ENCODE measurements at places on chromosomes 16 and 17.
A peak's percentile ranks its signal among the peaks of the same experiment; 100 is the strongest.

DNA sequence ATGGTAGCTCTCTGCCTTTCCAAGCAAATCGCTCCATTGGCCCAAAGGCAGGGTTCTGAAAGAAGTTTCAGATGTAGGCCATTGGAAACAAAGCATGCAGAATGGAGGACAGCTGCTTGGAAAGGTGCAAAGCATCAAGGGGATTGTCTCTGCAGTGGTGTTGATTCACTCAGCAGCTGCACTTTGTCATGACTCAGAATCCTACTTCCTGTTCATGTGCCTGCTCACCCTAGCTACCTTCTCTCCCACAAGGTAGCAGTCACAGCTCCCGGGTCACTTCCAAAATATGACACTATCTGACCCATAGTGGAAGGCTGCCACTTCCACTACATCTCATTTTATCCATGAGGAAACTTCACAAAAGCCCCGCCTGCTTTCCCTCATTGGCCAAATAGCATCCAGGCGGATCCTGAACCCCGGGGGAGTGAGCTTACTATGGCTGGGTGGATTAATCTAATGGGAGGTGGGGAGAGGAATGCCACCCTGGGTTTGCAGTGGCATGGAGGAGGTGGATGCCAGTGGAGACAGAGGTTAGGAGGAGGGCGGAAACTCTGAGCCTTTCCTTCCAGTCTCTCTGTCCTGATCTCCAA is 74.7 kb upstream of the NKD1 start:
- no peak for DNase-seq

GRCh38 chr17:8884336-8884990 is 17.0 kb upstream of the PIK3R6 start:
- DNase-seq, result no peak

DNA sequence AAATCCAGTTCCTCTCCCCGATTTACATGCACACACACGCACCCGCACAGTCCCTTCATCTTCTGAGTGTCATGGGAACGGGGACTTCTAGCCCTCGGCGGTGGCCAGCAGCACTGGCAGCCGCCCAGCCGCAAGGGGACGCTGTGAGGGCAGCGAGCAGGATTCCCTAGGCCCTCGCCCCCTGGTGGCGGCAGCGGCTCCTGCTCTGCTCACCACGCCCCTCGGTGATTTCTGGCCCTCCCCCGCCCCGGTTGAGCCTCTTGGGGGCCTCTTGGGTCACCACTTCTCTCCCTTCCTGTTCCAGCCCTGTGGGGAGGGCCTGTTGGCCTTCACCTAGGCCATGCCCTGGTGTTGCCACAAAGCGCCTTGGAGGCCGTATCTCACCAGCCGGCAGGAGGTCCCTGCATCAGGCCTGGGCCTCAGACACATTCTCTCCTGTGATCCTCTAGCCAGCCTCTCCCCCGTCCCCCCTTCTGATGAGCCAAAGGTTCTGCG is 75.2 kb upstream of the KSR1 start:
- DNase-seq, result peak; percentile 74

DNA sequence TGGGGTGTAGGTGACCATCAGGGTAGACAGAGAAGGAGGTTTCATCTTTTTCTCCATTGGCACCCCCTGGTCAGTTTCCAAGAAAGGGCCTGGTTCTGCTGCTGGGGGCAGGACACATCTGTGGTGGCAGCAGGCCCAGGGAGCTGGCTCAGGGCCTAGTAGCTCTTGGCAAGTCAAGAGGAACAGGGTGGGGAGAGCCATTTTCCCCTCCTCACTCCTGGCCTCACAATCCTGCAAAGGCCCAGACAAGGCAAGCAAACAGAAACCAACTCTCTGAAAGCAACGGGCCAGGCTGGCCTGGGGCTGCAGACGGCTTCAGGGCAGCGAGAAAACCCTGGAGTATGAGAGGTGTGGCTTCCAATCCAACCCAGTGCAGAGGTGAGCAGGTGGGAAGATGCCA is 192.9 kb upstream of the DYNLRB2 start:
- no peak for DNase-seq

DNA sequence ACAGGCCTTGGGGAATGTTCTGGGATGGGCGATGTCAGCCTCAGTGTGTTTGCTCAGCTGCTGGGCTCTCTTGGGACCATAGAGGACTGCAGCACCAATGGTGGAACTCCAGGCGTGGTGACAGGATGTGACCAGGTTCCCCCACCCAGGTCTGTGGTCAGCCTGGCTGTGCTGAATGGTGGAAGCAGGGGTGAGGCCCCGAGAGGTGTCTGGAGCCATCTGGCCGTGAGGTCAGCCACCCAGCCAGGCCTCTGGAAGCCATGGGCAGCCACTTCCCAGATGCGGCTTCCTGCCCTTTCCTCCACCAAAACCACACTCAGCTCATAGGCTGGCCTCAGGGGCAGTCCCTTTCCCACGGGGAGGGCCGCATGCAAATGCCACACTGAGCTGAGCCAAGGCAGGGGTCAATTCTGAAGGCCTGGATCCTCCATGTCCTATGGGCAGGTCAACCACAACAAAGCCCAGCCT is 7.8 kb upstream of the MAPK7 start:
- DNase-seq, result no peak

GRCh38 chr16:4358831-4359561 is 7.9 kb upstream of the PAM16 start:
- DNase-seq, result peak; percentile 91

GRCh38 chr17:2931876-2932275 is 131.5 kb downstream of the OR1D5 start:
- DNase-seq, result no peak

DNA sequence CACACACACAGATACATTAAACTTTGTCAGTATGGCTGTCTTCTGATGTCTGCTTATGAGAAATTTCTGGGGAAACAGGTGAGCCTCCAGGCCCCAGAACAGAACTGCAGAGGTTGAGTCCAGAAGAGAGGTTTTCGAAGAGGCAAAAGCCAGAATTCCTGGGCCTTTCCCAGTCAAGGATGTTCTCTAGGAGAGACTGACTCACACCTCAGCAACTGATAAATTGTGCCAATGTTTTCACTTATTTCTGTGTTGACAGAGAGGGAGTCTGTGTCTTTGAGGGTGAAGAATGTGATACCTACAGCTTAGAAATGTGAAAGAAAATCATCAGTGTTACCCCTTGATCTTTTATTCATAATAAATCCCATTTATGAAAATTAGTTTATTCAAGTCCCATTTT is 30.3 kb downstream of the LDHD start:
- DNase-seq, result no peak

GRCh38 chr17:74704544-74704943 is 8.2 kb downstream of the CD300LF start:
- DNase-seq, result no peak

DNA sequence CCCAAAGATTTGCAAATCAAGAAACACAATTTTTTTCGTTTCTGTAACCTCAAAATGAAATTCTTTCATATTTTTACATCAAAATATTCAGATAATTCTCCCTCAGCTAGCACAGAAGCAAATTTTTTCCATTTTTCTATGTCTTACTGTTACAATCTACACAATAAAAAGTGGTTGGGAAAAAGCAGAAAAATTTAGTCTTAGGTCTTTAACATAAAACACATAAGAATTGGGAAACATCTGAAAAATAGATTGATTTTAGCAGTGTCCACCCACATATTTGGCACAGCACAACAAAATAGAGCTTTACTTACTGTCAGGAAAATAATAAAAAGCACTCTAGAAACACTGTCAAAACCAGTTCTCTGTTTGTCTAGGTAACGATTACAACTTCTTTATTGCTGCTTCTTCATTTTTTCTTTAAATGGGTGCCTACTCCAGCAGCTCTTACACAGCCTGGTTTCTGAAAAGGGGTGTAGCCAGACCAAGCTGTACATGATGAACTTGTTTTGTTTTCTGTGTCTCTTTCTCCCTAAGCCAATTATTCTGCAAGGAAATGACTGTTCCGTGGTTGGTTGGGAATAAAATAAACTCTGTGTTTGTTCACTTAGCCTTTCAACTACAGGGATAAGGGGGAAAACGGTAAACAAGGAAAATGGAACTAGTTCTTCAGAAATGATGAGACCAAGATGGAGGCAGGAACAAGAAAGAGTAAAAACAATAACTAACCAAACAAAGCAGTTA is at the start of gene ABCA6:
ABCA6 (minus strand) TSS at position 465 of the 744 bp plus-strand sequence. CDS start 1,192 bp downstream, outside the sequence.
- no peak for DNase-seq

Measured in nephron progenitor cell (in vitro differentiated cells).